Activated B cell treated with CpG ODN at 0.5 μM for 24 hours (primary cell): ENCODE measurements at places on chromosomes 2 and 18.

DNA sequence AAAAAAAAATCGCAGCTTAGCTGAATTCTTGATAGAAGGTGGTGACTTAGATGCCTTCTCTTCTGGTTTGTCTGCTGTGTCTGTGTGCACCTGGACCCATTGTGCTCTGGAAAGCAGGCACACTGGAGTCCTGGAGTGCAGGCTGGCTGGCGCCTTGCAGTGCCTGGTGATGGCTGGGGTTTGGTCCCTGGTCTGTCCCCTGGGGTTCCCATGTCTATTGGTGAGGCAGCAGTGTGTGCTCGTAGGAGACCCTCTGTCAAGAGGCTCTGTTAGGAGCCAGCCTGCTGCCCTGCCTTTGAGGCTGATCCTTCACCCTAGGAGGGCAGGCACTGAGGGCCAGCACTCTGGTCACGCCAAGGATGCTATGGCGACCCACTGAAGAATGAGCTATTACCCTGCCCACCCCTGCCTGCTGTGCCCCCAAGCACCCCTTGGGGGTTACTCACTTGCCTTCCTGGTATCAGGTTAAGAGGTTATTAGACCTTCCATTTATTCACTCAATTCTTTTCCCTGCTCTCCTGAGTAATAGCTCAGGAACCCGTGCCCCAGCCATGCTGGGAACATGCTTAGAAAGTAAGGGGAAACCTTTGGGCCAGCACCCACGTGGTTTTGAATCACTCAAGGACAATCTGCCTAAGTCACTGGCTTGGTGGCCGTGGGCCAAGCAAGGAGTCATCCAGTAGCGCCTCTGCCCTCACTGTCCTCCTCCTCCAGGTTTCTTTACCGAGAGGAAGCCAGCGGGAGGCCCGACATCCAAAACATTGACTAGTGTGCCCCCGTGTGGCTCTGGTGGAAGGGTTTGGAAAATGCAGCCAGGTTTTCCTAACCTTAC lies 284.5 kb downstream of the PRKCE start:
- peak; percentile 41 for DNase-seq

- DNase-seq, result no peak
These were observed 446 bp upstream of the RHBDD1 start for GRCh38 chr2:226835420-226835795.

- no peak for DNase-seq
These were observed 2.7 kb upstream of the COL3A1 start for GRCh38 chr2:188971432-188971861.

GRCh38 chr18:26791676-26792075 lies 73.8 kb downstream of the AQP4 start:
- DNase-seq, result no peak

DNA sequence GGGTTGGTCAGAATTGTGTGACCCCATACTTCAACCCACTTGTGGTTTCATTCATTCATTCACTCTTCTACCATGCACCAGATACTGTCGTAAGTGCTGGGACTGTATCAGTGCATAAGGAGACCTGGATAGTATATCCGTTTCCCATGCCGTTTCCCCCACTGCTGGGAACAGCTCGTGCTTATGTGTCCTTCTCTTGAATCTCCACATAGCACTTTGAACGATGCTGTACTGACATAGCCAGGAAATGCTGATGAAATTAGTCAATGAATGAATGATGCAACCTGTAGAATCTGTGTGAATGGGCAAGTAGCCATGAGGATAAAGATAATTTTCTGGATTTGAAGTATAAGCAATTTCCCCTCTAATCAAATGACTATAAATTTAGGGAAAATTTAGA lies 276.1 kb downstream of the BCL2 start:
- DNase-seq, result no peak

DNA sequence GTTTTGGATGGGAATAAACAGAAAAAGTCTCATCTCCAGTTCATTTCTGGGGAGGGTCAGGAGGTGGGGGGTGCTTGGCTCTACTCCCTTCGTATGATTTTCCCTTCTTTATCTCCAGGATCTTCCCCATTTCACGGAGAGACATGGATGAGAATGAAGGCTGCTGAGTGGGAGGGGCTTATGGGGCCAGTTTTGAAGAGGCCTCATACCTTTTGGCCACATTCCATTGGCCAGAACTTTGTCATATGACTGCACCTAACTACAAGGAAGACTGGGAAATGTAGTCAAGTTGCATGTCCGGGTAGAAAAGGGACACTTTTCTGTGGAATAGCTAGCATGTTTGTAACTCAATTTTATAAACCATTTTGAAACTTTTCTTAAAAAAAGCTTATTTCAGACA lies 117.6 kb downstream of the NEDD4L start:
- DNase-seq, result no peak

DNA sequence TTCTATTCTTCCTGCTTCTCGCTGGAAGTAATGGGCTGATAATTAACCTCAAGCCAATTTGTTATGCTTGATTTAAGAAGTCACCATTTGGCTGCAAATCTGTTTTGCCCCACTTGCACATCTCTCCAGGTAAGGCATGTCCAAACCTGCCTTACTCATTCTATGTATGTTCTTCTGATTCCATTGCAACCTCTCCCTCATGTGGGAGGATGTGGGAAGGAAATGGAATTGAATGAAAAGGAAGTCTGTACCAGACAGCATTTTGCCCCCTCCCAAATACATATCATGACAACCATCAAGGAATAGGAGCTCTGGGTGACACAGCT lies 131.7 kb downstream of the NRP2 start:
- no peak for DNase-seq

- no peak for DNase-seq
These were observed 68.3 kb upstream of the ARL4C start for GRCh38 chr2:234565201-234565600.

DNA sequence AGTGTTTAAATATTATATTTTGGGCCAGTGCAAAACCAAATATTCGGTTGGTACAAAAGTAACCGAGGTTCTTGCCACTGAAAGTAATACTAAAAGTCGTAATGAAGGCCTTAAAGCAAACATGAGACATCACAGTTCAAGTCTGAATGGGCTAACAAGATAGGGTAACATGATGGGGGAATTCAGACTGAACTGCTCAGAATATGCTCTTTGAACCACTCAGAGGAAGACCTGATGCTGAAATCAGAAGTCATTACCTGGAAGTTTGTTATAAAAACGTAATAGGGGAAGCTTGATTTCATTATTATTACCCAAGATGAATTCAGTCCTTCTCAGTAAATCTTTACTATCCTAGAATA lies 26.6 kb downstream of the CDKL4 start:
- DNase-seq, result no peak

DNA sequence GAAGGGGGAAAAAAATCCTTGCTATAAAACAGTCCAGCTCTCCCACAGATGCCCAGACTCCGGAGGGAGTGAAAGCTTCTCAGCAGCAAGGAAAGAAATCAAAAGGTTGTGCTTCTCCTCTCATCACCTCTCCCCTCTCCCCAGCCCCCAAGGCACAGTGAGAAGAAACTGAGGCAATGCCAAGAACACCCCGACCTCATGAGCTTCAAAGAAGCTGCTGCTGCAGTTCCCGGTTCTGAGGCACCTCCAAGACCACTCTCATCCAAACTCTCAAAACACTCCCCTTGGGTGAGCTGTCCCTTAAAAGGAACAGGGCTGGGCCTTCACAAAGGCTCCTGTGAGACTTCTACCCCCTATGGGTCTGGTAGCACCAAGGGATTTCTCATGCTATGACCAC lies 62.0 kb upstream of the KLF7 start:
- no peak for DNase-seq

GRCh38 chr2:236552581-236553363 lies 16.9 kb upstream of the ACKR3 start:
- no peak for DNase-seq

DNA sequence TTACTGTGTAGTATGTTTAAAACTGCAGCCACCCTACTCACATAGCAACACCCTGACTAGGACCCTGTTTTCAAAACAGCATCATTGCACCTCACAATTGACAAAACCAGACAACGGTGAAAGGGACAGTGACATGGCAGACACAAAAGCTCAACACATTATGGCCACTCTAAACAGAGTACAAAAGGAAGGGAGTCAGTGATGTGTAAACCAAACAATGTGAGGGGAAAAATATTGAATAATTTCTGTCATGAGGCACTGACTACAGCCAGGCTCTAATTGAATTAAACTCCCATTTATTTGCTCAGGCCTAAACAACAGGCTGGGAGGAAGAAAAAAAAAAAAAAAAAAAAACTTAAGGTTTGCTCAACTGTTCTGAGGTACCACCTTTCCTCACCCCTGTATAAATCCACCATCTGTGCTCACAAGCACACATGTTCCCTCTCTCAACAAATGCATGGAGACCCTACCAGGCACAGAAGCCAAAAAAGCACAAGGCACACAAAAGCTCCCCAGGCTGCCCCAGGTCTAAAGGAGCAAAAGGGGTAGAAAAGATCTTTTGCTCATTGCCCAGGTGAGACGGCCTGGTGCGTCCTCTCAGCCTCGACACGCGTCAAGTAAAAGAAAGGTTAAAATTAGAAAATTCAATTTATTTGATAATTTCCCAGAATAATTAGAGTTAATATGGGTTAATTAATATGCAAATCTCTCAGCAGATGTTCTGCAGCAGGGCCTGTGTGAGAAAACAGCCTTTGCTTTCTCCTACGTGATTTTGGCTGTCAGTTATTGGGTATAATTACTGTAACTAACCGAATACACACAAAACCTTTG lies 80.9 kb downstream of the ZEB2 start:
- no peak for DNase-seq

GRCh38 chr18:9240270-9240669 lies 94.3 kb upstream of the TWSG1 start:
- DNase-seq, result no peak
